ENCODE measurements at places on chromosomes 12 and 14.

GRCh38 chr12:27968972-27969623 is 3.4 kb downstream of the PTHLH start:
- peak; percentile 28 for DNase-seq

DNA sequence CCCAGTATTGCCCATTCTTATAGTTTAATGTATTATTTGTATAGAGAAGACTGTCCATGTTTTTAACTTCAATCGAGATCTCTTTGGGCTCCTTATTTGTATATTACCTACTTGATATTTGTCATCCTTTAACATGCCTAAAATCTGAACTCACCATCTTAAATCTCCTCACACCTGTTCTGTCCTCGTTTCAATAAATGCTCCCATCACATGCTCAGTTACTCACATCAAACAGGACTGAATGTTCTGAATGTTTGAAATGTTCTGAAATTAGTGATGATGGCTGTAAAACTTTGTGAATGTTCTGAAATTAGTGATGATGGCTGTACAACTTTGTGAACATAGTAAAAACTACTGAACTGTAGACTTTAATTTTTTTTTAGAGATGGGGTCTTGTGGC is 34.5 kb downstream of the COCH start:
- DNase-seq: no peak

GRCh38 chr14:94079891-94080620 is 946 bp downstream of the DDX24 start:
- peak; percentile 50 for DNase-seq

DNA sequence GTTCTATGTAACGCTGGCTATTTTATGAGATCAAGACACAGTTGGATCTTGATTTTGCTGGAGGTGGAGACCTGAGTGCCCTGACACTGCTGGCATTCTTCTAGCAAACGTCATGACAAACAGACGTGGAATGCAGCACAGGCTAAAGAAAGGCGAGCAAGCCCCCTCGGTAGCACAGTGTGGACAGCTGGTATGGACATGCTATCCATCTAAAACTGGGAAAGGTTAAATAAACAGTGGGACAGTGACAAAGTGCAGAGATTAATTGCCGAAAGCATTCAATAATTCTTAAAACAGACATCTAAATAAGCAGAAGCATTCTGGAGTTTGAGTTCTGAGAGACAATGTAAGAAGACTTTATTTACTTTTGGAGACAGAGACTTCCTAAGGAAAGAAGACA is 237.2 kb downstream of the FBXL14 start:
- DNase-seq: peak; percentile 31

GRCh38 chr12:25529738-25530137 is 23.3 kb downstream of the LMNTD1 start:
- peak; percentile 40 for DNase-seq

- DNase-seq: peak; percentile 96
These were observed at the start of gene SLC2A3 for GRCh38 chr12:7935590-7936581. Gene SLC2A3, minus strand, starts transcription at chr12:7936187. Its CDS starts 153 bp downstream, at chr12:7936034.

- DNase-seq: no peak
These were observed 35.8 kb downstream of the BHLHE41 start for GRCh38 chr12:26088998-26089397.

DNA sequence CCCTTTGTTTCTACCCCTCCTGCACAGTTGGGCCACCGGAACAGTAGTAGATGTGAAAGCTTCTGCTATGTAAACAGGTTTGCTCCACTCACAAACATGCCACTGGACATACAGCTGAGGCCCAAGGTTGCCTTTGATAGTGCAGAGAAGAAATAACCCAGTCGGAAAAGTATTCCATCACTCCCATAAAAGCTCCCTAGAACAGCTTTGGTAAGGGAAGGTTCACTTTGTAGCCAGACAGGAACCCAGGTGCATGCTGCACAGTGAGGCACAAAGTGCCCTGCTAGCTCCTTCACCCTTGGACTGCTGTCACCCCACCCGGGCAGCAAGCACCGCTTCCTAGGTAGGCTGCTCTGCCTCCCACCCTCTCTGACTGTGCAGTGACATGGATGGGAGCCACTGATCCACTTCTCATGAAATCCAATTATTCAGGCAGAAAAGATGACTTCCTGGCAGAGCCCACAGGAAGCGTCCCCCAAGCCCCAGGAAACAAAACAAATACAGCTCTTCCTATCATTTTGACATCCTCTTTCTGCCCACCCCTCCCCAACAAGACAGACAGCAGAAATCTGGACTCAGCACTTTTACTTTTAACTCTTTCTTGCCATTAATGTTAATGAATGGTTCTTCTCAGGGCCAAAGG is 100.2 kb downstream of the SRGAP1 start:
- no peak for DNase-seq

DNA sequence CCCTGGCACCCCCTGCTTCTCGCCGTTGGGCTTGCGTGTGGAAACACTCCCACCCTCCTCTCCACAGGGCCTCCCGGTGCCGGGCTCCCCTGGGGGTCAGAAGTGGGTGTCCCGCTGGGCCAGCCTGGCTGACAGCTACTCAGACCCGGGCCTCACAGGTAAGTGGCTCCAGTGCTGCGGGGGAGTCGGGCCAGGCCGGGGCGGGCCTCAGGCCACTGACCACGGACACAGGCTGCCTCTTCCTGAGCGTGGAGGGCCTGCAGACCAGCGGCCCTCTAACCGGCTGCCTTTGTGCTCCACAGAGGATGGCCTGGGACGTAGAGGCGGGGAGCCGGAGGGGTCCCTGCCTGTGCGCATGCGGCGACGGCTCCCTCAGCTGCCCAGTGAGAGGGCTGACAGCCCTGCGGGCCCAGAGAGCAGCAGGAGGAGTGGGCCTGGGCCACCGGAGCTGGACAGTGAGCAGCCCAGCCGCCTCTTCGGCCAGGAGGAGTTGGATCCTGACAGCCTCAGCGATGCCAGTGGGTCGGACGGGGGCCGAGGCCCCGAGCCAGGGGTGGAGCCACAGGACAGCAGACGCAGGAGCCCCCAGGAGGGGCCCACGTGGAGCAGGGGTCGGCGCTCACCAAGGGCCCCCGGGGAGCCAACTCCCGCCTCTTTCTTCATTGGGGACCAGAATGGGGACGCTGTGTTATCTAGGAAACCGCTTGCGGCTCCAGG is 21.1 kb downstream of the CEP170B start:
- DNase-seq: no peak

DNA sequence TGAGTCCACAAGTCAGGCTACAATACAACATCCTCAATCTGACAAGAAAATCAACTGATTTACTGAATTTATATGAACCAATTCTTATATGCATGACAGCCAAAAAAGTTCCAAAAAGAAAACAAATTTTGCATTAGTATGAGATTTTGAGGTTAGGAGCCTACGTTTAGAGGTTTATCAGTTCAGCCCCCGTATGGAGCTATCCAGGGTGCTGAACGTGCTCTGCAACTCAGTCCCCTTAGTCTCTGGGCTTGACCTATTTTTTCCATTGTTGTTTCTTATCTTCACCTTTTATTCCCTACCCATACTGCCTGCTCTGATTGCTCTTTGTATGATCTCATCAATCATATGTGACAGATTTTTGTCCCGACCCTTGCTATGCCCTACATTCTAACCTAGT is 693.0 kb downstream of the NRXN3 start:
- DNase-seq: peak; percentile 40

DNA sequence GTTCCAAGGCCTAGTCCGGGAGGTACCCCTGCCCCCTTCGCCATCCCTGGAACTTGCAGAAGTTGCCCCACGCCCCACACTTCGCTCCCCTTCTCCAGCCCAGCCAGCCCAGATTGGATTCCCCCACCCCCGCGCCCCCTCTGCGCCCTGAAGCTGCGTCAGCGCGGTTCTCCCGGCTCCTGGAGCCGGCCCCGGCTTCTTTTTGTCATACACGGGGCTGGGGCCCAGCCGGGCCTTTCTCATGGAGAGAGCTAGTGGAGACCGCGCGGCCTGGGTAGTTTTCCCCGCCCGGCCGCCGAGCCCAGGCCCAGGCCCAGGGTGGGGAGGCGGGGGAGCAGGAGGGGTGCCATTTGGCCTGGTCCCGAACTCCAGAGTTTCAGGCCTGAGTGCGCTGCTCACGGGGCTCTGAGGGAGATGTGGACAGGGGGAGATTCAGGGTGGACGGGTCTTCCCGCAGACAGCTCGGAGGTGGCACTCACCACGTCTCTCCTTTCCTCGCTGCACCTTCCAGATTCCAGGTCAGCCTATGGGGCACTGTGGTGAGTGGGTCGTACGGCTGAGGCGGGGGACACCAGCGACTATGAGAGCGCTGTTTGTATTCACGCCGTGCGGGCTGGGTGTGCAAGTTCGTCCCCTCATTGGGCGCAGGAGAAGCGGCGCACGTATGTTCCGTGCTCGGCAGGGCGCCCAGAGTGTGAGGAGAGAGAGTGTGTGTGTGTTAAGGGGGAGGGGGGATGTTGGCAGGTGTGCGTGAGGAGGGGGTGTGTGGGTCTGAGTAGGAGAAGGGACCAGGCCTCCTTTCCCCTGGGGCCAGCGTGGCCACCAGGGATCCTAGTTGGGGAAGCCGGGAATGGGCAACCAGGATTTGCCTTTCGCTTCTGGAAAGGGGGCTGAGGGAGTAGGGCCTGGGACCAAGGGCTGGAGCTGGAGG is 785 bp upstream of the LHX5 start:
- no peak for DNase-seq

DNA sequence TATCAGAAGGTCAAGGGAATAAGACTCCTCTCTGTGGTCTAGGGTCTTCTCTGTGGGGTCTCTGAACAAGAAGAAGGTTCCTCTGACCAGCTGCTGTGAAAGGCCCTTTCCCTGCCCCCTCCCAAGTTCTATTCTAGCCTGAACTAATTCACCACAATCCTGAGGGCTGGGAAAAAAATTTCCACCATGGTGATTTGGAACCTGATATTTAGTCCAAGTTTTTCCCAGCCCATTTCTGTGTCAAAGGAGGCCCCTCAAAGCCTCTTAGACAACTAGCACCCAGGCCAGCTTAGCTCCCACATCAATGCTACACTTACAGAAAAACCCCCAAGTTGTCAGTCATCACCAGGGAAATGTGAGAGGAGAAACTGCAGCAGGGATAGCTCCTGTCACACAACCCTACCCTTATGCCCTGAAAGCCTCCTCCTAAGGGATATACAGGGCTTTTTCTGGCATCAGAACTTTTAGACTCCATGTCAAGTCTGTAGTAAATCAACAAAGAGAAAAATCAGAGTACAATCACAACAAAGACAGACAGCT is 4.5 kb downstream of the FMNL3 start:
- DNase-seq: peak; percentile 47

- DNase-seq: no peak
These were observed 287.0 kb upstream of the FKBP4 start for GRCh38 chr12:2507814-2508213.

DNA sequence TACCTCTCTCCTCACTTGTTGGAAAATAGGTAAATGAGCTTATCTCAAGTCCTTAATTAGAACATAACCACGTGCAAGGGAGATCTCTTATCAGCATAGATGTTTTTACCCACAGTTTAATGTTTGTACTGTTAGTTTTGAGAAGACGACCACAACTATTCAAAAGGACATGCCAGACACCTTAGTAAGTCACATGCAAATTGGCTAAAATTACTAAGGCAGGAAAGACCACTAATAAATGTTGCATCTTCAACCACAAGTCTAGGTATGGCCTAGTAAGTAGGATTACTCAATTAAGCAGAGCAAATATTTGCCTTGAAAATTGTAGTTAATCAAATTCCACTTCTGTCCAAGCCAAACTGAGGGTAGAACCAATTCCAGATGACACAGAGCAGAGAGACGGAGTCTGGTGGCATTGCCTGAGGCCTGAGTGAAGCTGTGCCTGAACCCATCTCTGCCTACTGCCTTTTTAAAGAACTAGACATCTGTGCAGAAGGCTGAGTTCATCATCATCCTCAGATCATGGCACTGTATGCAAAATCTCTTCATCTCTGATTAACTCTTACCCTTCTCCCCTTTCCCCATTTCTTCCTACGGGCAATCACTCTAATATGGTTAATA is 29.7 kb upstream of the CHST11 start:
- peak; percentile 53 for DNase-seq

DNA sequence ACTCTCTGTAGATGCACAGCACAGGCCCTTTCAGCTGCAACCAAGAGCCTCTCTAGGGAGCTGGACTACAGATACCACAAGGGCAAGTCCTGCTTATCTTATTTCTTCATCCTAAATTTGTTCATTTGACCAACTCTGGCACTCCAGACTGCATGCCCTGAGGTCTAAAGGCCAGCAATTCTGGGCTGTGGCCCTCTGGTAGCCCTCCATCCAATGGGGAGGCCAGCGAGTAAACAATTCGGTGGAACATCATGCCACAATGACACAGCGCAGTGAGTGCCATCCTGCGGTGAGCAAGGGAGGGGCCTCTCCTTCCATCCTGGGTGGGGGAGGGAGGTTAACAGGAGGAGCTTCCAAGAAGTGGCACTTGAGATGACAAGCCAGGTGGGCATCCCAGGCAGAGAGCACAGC is 652 bp upstream of the SELPLG start:
- DNase-seq: no peak

DNA sequence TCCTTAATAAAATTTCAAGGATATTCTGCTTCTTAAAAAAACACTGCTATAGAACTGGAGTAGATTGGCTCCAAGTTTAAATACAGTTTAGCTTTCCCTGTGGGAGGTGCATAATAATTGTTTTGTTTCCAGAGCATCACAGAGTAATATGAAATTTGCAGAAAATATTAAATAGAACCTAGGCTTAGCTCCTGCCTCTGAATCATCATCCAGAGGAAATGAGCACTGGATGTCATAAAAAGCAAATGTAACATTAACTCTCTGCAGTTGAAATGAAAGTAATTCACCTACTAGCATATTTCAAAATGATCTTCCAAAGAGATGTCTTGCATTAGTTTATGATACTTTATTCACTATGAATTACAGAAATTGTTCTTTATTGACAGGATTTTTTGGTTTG is 769.8 kb downstream of the C12orf50 start:
- peak; percentile 20 for DNase-seq

DNA sequence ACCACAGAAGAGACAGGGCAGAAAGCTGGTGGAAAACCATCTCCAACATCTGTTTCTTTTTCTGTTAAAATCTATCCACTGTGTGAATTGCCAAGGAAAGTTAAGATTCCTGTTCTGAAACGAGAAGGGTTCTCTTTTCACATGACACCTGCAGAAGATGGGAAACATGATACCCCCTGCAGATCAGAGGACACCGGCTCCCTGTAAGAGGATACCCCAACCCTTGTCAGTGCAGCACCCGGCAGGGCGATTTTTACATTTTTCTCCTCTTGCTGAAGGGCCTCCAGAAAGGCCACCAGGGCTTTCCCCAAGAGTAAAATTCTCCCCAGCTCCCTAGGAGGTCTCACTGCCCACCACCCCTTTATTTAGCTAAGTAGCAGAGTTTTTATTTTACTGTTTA is 48.2 kb downstream of the DPF3 start:
- no peak for DNase-seq

DNA sequence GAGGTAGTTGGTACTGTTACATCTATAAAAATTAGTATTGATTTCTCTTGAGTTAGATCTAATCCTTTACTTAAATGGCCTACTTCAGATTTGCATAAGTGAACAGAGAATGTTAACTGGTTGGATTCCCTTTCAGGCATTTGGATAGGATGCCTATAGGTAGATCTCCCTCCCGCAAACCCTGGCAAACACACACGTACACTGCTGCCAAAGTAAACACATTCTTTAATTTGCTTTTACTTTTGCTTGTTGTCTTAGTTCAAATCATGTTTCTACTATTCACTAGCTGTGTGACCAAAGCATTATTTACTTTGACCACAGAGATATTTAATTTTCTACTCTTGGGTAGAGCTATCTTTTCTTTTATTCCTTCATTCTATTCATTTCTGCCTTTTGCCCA is 936.1 kb upstream of the FBXO33 start:
- DNase-seq: peak; percentile 6

- DNase-seq: peak; percentile 5
These were observed 88.2 kb downstream of the CCDC91 start for GRCh38 chr12:28278499-28278898.
